Activated naive CD8-positive, alpha-beta T cell treated with anti-CD3 and anti-CD28 coated beads for 36 hours (primary cell): ENCODE measurements at places on chromosomes 16 and 17. TPM values are rescaled to one million over a fixed set of nuclear protein-coding genes. Genes with fewer than 3 reads are reported as not detected.
A peak's percentile ranks its signal among the peaks of the same experiment; 100 is the strongest.

- peaks cover 7% of the 10 kb centered on the region for H3K27me3 ChIP-seq
- no peaks in the 10 kb centered on the region for H3K4me1 ChIP-seq
- no peak overlapping the region for H3K27ac ChIP-seq
- DNase-seq: no peak
- H3K4me3 ChIP-seq: no peak overlapping the region
- H3K36me3 ChIP-seq: no peaks in the 10 kb centered on the region
These were observed 62.2 kb downstream of the NXN start for GRCh38 chr17:917391-917811.

GRCh38 chr17:15456972-15457722 is 10.3 kb downstream of the CDRT4 start:
- H3K4me1 ChIP-seq: no peaks in the 10 kb centered on the region
- no peak for DNase-seq
- H3K27ac ChIP-seq: no peak overlapping the region
- H3K36me3 ChIP-seq: peaks cover 27% of the 10 kb centered on the region
- no peaks in the 10 kb centered on the region for H3K27me3 ChIP-seq
- no peak overlapping the region for H3K4me3 ChIP-seq

GRCh38 chr17:56146534-56146933 is 6.7 kb upstream of the ANKFN1 start:
- H3K36me3 ChIP-seq: no peaks in the 10 kb centered on the region
- no peak overlapping the region for H3K4me3 ChIP-seq
- no peak for DNase-seq
- H3K4me1 ChIP-seq: no peaks in the 10 kb centered on the region
- no peak overlapping the region for H3K27ac ChIP-seq

Gene SLC38A8
- not detected for total RNA-seq

DNA sequence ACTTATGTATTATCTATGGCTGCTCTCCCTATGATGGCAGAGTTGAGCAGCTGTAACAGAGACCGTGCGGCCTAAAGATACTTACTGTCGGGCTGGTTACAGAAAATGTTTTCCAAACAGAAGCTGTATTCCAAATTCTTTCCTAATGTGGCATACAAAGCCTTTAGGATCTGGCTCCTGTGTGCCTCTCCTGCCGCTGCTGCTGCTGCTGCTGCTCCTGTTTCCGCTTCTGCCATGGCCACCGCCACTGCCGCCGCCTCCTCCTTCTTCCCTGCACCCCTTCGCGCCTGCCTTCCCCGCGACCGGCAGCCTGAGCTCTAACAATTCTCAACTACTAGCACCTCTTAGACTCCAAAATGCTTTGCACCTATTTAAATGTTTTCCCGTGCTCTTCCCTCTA is 263.9 kb upstream of the TBX2 start:
- peaks cover 16% of the 10 kb centered on the region for H3K4me1 ChIP-seq
- no peaks in the 10 kb centered on the region for H3K27me3 ChIP-seq
- DNase-seq: no peak
- H3K4me3 ChIP-seq: peak overlapping the region; percentile 2
- H3K27ac ChIP-seq: no peak overlapping the region
- no peaks in the 10 kb centered on the region for H3K36me3 ChIP-seq

Gene RNF112
- 0.10 TPM for total RNA-seq

Gene ADAP2
- 0.19 TPM for total RNA-seq

DNA sequence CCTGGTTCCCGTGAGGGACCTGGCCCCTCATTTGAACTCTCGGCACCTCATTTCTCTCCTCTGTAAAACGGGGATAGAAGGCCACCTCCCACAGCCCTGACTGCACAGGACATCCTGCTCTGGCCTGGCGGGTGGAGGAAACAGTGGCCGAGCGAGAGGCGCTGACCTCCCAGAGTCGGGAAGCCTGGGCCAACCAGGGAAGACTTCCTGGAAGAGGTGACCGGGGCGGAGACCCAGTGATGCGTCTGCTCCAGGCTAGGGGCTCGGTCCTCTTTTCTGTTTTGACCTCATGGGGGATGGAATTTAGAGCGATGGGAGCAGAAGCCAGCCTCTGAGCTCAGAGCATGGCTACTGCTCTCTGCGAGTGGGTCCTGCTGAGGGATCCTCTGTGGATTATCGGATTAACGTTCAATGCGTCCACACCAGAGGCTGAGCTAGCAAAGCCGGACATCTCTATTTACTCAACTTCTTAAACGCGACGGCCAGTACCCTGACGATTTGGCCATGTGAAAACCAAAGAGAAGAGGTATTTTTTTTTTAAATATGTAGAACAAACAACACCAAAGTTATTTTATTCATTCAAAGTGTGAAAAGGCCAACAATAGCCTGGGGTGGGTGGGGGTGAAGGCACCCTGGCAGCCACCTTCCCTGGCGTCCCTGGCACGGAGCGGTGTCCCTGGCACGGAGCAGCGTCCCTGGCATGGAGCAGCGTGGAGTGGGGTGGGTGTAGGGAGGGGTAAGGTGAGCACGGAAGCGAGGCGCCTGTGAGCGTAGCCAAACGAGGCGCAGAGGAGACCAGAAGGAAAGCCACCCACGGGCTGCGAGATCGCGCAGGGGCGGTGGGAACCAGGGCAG is 9.2 kb upstream of the MSLN start:
- H3K27ac ChIP-seq: no peak overlapping the region
- no peak overlapping the region for H3K4me3 ChIP-seq
- no peaks in the 10 kb centered on the region for H3K36me3 ChIP-seq
- peaks cover 5% of the 10 kb centered on the region for H3K27me3 ChIP-seq

DNA sequence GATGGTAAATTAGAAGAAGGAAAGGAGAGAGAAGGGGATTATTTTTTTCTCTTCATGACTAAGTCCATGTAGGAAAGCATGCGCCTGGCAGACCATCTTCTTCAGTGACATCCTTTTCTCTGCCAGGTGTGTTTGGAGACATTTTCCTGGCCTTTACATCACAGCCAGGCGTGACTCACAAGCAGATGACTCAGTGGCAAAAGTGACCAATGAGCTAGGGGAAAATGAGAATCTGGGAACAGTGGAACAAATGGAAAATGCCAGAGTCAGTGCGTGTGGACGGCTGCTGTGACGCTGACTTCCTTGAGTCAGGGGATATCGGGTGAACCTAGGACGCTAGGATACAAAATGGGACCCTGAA is 9.4 kb downstream of the KIAA0513 start:
- DNase-seq: no peak
- H3K36me3 ChIP-seq: no peaks in the 10 kb centered on the region

DNA sequence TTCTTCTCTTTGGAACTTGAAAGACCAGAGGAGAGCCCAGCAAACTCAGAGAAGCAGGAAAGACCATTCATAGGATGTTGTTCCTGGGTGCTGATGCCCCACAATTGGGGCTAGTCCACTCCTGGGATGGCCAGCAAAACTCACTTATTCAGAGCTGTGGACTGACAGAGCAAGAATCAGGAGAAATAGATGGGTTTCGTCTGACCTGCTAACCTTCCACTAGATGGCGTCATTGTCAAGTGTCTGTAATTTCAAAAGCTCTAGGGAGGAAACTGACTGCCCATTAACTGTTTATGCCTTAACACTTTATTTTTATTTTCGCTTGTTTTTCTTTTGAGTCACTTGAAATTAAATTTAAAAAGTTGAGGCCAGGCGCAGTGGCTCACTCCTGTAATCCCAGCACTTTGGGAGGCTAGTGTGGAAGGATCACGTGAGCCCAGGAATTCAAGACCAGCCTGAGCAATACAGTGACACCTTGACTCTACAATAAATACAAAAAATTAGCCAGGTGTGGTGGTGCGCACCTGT is 28.7 kb upstream of the MILR1 start:
- peaks cover 4% of the 10 kb centered on the region for H3K4me1 ChIP-seq
- no peaks in the 10 kb centered on the region for H3K27me3 ChIP-seq
- no peak for DNase-seq
- no peaks in the 10 kb centered on the region for H3K36me3 ChIP-seq
- no peak overlapping the region for H3K4me3 ChIP-seq

GRCh38 chr16:67884-68789 is 4.3 kb downstream of the RHBDF1 start:
- DNase-seq: no peak
- no peak overlapping the region for H3K4me3 ChIP-seq
- no peak overlapping the region for H3K27ac ChIP-seq
- peaks cover 4% of the 10 kb centered on the region for H3K4me1 ChIP-seq
- H3K36me3 ChIP-seq: no peaks in the 10 kb centered on the region

Gene GINS2
- total RNA-seq: 74.1 TPM

- H3K4me3 ChIP-seq: no peak overlapping the region
- H3K27me3 ChIP-seq: no peaks in the 10 kb centered on the region
- peaks cover 2% of the 10 kb centered on the region for H3K4me1 ChIP-seq
- H3K27ac ChIP-seq: no peak overlapping the region
- no peaks in the 10 kb centered on the region for H3K36me3 ChIP-seq
These were observed 32.6 kb upstream of the KSR1 start for GRCh38 chr17:27423651-27424050.

Gene ARHGAP27
- 33.3 TPM for total RNA-seq

Gene TEKT1
- total RNA-seq: not detected

DNA sequence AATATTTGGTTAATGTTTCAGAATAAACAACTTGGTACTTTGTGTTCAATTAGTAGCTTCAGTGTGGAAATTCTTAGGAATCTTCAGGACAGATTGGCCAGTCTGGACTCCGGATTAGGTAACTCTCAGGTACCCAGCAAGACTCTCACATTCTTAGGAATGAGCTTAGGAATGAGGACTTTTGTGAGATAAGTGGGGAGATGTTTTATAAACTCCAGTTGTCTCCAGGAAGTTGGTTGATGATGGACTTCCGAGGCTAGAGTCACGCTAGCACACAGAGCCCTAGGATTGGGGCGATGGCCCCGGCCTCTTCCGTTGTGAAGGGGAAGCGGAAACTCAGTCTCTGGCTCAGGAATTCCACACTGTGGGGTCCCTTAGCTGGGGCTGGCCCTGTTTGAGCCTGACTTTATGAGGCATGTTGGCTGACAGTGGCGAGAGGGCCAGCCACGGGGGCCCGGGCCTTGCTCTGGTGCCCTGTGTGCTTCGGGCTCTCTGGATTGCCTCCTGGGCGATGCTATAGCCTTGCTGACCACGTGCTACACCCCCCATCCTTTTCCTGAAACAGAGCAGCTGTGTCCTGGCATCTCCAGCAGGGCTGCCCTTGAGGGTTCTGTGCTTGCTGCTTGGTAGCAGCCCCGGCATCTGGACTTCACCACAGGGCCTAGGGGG is 32.4 kb downstream of the RAB11FIP3 start:
- H3K36me3 ChIP-seq: peaks cover 4% of the 10 kb centered on the region
- peaks cover 9% of the 10 kb centered on the region for H3K4me1 ChIP-seq
- H3K4me3 ChIP-seq: no peak overlapping the region
- H3K27me3 ChIP-seq: no peaks in the 10 kb centered on the region

- no peaks in the 10 kb centered on the region for H3K27me3 ChIP-seq
- no peak for DNase-seq
- no peak overlapping the region for H3K27ac ChIP-seq
- H3K4me3 ChIP-seq: no peak overlapping the region
- H3K36me3 ChIP-seq: peaks cover 11% of the 10 kb centered on the region
These were observed 27.7 kb downstream of the CHD9 start for GRCh38 chr16:53082509-53082908.

- H3K4me3 ChIP-seq: peak overlapping the region; percentile 96
- H3K27ac ChIP-seq: peak overlapping the region; percentile 96
- peaks cover 41% of the 10 kb centered on the region for H3K4me1 ChIP-seq
- peaks cover 47% of the 10 kb centered on the region for H3K36me3 ChIP-seq
- no peak for DNase-seq
- no peaks in the 10 kb centered on the region for H3K27me3 ChIP-seq
These were observed 3.5 kb downstream of the SOCS1 start for GRCh38 chr16:11252482-11252931.

DNA sequence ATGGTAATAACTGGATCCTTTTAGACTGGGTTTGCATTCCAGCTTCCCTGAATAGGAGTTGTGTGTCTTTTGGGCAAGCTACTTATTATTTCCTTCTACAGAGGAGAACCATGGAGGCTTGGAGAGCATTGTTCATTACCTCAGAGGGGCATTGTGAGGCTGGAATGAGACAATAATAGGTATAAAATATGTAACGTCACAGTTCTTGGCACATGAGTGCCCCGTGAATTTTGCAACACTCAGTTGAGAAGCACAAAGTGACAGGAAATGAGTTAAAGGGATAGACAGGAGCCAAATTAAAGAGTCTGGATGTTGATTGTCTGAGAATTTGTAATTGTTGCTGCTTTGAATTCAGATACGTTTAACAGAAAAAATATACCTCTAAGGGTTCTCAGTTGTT is 92.2 kb downstream of the CDH8 start:
- no peaks in the 10 kb centered on the region for H3K36me3 ChIP-seq
- no peaks in the 10 kb centered on the region for H3K27me3 ChIP-seq
- no peak for DNase-seq
- no peaks in the 10 kb centered on the region for H3K4me1 ChIP-seq
- H3K4me3 ChIP-seq: no peak overlapping the region

DNA sequence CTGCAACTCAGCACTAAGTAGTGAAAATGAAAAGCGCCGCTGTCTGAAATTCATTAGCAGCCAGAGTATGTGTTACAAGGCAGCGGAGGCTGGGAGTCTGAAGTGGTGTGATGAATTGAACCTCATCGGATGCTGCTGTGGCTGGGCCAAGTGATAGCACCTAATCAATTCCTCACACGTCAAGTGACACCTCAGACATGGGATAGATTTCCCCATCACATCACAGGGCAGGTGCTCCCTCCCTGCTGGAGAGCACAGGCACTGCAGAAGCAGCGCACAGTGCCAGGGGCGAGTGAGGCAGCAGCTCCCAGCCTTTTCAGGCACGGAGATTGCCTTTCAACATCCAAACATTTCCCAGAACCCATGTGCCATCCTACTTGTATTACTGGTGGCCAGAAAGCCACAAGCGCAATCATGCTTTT is 32.2 kb downstream of the DRC3 start:
- no peaks in the 10 kb centered on the region for H3K4me1 ChIP-seq
- no peak overlapping the region for H3K27ac ChIP-seq
- peaks cover 7% of the 10 kb centered on the region for H3K36me3 ChIP-seq
- H3K27me3 ChIP-seq: no peaks in the 10 kb centered on the region
- H3K4me3 ChIP-seq: no peak overlapping the region

GRCh38 chr17:8747742-8748141 is 3.1 kb upstream of the CCDC42 start:
- no peak overlapping the region for H3K4me3 ChIP-seq
- H3K27me3 ChIP-seq: no peaks in the 10 kb centered on the region
- H3K4me1 ChIP-seq: peaks cover 11% of the 10 kb centered on the region
- no peak overlapping the region for H3K27ac ChIP-seq
- DNase-seq: no peak

Gene PGP
- total RNA-seq: 24.5 TPM

Gene AOC2
- 1.9 TPM for total RNA-seq

DNA sequence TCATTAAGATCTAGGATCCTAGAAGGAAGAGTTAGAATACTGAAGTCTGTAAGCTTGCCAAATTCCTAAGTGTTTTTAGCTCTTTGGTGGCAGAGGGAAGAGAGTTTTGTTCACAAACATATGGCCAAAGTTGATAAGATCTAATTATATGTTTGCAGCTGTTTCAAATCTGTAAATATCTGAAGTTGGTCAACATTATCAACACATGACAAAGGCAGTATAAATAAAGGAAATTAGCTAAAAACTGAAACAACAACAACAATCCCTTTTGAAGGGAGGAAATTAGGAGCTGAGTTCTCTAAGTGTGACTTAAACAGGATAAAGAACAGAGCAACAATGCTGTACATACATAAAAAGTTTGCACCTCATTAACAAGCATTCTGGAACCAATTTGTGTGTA is 208.7 kb downstream of the KCNJ2 start:
- H3K4me3 ChIP-seq: no peak overlapping the region
- H3K27me3 ChIP-seq: peaks cover 9% of the 10 kb centered on the region
- no peaks in the 10 kb centered on the region for H3K36me3 ChIP-seq
- H3K4me1 ChIP-seq: no peaks in the 10 kb centered on the region
- no peak for DNase-seq

- DNase-seq: no peak
- no peaks in the 10 kb centered on the region for H3K27me3 ChIP-seq
- peaks cover 13% of the 10 kb centered on the region for H3K36me3 ChIP-seq
These were observed 26.7 kb downstream of the BBS2 start for GRCh38 chr16:56493126-56493525.
